CD4-positive, alpha-beta T cell treated with Interleukin-10 for 1 hour (primary cell): ENCODE measurements at places on chromosomes 7 and 10.

- no peak for DNase-seq
Measured at GRCh38 chr10:93066544-93066913, 5.9 kb downstream of the CYP26C1 start.

DNA sequence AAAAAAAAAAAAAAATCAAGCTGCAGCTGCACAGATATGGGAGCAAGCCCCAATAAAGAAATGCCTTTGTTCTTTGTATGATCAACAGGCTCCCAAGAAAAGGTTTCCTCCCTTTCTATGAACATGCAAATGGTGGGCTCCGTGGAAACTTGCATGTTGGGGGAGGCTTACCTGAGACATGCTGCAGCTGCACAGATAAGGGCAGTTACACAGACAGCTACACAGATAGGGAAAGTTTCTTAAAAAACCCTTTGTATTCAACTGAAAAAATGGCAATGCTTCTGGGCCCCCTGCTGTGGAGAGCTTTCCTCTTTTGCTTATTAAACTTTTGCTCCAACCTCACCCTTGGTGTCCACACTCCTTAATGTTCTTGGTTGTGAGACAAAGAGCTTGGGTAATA is 29.8 kb upstream of the ZNF746 start:
- DNase-seq: no peak

DNA sequence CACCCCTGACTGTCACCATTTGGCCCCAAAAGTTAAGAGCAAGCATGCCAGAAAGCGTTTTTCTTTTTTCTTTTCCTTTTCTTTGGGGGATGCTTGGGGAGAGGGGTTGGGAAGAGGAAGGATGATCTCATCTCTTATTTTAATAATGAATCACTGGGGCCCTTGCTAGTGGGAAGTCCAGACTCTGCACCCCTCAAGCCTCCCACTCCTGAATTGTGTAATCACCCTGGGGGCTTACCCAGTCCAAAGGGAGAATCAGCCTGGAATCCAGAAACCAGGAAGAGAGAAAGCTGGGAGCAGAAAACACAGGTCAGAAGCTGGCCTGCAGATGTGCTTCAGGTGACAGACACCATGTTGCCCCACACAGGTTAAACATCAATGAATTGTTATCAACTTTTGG is 14.7 kb upstream of the HABP2 start:
- DNase-seq: no peak

GRCh38 chr7:106083717-106084116 is 28.4 kb downstream of the SYPL1 start:
- DNase-seq: no peak

DNA sequence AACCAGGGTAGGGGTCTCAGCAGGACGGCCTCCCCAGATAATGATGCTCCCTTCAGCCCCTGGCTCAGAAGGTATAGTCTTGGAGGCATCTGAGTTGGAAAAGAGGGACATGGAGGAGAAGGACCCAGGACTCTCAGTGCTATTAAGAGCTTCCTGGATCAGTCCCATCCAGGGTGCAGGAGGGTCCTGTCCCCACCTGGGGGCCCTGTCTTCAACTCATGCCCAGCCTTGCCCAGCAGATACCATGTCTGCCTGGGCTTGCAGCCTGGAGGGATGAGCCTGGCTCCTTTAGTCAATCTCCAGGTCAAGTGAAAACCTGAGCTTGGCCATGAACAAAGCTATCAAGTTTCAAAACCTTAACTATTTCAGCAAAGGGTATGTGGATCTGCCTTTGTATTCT is 67.6 kb downstream of the PRTFDC1 start:
- no peak for DNase-seq

DNA sequence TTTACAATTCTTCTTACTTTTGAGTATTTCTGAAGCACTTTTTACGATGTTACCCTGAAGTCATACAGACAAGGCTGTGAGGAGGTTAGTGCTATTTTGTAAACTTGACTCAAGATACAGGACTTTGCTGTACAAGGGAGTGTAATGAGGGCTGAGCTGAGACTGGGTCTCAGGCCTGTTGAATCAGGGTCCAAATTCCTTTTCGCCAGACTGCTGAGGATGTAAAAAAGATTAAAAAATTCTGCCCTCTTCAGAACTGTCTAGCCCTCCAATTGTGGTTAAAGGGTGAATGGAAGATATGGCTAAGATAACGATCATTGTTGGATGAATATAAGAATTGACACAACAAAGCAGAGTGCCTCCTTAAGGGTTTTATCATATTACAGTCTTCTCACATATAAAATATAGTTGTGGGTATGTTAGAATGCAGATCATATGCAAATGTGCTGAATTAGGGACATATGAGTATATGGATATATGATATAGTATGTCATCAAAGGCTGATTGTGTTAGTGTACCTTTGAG is 165.4 kb downstream of the SUGCT start:
- no peak for DNase-seq

GRCh38 chr10:24579906-24580305 is 143.8 kb downstream of the ARHGAP21 start:
- no peak for DNase-seq

DNA sequence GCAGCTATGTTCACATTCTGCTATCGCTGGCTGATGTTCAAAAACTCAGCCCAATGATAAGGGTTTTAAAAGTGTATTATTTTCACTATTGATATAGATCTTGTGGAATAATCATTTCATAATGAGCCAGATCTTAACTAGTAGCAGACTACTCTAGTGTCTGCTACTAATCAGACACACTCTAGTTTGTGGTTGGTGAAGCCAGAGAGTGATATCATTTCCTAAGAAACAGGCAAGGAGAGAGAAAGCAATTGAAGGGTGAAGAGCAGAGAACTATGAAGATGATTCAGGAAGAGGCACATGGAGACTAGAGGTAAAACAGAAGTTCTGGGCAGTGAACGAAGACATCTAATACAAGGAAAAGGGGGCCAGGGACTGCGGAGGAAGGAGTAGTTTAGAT is 58.2 kb upstream of the BET1 start:
- no peak for DNase-seq

- DNase-seq: peak; percentile 5
Measured at GRCh38 chr10:113322843-113323242, 230.0 kb upstream of the HABP2 start.

- no peak for DNase-seq
Measured at GRCh38 chr7:144784943-144785342, 50.9 kb downstream of the TPK1 start.

- DNase-seq: no peak
Measured at GRCh38 chr7:27112955-27113949, 10.8 kb upstream of the HOXA2 start.

- no peak for DNase-seq
Measured at GRCh38 chr7:32500922-32501341, 5.6 kb downstream of the AVL9 start.

DNA sequence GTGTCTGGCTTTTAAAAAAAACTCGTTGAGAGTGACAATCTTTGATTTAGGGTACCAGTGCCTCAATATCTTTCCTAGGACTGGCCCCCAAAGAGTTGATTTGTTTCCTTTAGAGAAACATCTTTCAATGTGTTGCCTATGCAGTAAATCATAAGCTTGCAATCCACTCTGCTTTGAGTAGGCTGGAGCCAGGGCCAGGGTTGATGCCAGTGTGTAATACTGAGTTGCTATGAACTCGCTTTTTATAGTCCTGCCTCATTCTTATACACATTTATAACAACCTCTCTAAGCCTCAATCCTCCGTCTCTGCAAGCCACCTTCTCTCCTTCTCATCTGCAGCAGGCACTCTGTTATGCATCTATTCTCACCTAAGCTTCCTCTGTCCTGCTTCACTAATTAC is 674.9 kb upstream of the POM121L12 start:
- no peak for DNase-seq

GRCh38 chr10:106440767-106441166 is 723.7 kb downstream of the SORCS1 start:
- no peak for DNase-seq

DNA sequence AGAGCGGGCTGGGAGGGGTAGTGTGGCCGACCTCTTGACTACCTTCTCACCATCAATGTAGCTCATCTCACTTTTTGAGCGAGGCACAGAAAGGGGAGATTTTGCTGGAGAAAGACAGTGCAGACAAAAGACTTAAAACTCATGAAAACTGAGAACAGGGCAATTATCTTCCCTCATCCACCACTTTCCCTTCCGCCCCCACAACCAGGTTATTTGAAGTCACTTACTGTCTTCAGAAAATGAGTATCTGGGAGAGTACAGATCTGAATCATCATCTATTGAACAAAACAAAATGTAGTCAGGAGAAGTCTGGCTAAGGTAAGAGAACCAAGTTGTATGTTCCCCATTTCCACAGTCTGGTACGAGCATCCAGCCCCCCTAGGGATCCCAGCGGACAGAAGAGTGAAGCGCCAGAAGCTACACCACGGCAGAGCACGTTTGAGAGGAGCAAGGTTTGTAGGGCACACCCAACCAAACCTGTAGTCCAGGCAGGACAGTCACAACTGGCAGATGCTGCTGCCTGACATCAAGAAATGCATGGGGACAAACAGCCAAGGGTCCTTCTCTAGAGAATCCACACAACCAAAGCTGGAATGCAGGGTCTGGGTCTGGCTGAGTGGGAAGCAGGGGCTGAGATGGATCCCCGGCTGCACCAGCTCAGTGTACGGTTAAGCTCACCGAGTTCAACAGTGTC is 93.4 kb upstream of the PDLIM1 start:
- no peak for DNase-seq

DNA sequence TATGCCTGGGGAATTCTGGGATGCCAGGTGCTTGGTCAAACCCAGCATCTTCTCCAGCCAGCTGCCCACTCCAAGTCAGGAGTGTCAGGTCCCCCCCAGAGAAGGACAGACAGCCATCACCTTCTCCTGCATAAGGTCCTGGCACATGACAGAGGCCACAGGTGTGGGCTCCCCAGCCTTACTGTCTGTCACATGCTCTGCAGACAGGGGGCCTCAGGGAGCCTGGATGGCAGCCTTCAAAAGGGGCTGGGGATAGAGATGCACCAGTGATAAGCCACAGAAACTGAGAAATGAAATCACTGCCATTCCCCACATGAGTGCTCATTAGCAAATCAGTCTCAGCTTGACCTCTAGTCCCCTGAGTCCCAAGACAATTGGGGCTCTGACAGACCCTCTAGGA is 72.9 kb downstream of the PLXNA4 start:
- DNase-seq: no peak

GRCh38 chr10:1037098-1037497 is 11.4 kb upstream of the IDI2 start:
- DNase-seq: no peak

- DNase-seq: no peak
Measured at GRCh38 chr10:113073549-113074189, 123.6 kb downstream of the TCF7L2 start.

- no peak for DNase-seq
Measured at GRCh38 chr7:134083766-134084487, 43.2 kb upstream of the LRGUK start.

DNA sequence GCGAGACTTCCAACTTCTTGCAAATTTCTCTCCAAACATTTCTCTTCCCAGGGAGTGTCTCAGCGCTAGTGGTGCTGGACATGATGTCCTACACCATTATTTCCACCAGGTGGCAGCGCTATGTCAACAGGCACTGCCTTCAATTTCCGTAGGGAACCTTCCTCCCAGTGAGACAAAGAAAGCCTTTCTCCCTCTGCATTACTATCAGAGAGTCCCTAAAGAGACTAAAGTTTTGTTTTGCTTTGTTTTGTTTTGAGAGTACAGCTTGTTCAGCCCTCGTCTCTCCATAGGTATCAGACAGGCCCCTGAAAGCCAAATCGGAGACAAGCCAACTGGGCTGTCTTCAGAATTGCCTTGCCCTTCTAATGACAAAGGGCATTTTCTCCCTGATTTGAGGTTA is 44.2 kb upstream of the GGCT start:
- DNase-seq: peak; percentile 45

- no peak for DNase-seq
Measured at GRCh38 chr10:62665771-62666170, 138.7 kb upstream of the ADO start.

DNA sequence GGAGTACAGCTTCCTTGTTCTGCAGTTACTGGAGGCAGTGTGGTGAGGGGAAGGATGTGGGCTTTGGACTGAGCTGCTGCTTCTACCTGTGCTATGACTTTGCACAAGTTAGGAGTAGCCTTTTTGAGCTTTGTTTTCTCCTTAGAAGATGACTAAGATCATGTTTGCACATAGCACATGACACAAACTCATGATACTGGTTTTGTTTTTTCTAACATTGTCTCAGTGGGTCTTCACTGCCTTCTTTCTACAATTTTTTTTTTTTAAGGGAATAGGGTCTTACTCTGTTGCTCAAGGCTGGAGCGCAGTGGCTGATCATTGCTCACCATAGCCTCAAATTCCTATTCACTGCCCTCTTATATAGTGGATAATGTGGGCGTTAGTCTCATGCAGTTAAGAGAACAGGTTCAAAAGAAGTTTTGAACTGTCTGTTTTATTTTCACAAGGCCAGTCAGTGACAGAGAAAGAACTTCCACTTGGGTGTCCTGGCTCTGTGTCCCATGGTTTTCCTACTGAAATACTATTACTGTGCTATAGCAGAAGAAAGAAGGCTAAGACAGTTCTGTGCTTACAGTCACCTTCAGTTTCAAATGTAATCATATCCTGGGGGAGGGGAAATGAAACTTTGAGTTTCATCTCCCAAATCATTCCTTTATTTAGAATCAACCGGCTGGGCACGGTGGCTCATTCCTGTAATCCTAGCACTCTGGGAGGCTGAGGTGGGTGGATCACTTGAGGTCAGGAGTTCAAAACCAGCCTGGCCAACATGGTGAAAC is 72.0 kb downstream of the KAT6B start:
- DNase-seq: peak; percentile 8

- DNase-seq: peak; percentile 26
Measured at GRCh38 chr7:155490697-155491628, 33.0 kb downstream of the EN2 start.

DNA sequence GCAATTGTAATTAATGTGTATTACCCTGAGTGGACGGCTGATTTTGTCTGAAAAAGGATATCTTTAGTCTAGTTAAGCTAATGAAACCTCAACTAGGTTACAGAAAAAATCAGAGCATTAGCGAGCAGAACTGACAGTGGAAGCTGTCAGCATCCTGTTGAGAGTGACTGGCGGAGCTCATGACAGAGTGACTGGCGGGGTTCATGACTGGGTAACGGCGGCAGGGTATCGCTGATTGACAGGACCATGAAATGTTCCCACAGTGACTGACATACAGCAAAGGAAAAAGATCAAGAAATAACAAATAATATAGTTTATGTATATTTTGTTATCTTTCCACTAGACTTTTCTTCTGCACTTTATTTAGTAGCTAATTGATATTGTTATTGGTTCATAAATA is 202.5 kb upstream of the AGK start:
- no peak for DNase-seq

DNA sequence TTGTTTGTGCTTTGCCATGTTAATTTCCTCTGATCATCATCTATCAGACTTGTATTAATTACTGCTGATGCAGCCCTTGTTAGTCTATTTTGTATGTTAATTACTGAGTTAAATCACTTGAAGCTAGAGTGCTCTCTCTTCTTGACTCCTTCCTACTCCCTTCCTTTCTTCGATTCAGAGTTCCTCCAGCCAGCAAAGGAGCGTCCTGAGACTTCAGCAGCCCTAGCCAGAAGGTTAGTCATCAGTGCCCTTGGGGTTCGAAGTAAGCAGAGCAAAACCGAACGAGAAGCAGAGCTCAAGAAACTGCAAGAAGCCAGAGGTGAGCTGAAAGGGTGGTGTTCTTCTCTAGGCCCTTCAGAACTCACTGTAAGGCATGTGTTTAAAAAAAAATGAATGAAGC is 32.1 kb downstream of the LOXL4 start:
- no peak for DNase-seq
